ENCODE measurements at places on chromosomes 5 and 9.

GRCh38 chr9:122340161-122340560, 30.7 kb upstream of the PTGS1 start:
- DNase-seq, result no peak

GRCh38 chr9:33202018-33202417, 34.9 kb upstream of the B4GALT1 start:
- no peak for DNase-seq

GRCh38 chr5:154967421-154968024, 26.6 kb downstream of the MRPL22 start:
- DNase-seq, result no peak

DNA sequence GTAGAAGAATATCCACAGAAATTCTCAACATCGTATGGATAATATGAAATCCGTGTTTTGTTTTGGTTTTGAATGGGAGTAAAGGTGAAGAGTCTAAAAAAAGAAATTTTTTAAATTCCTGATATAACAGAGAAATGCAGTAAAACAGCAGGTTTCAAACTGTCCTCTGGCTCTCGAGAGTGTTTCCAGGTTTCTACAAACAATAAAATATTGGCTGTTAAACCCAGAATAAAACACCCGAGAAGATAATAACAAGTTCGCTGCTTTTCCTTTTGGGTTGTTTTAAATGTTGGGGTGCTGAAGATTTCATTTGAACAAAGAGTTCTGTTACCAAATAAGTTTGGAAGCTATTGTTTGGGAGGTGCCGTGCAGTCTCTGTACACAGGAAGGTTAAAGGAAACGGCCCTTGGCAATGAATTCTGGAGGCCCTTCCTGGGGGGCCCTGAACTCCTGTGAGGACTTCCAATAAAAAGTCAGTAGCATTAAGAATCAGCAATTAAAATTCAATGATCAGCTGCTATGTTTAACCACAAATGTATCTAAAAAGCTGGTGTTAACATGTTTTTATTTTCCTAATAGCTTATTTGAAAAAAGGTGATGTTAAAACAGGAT, 215.8 kb downstream of the TSSK1B start:
- no peak for DNase-seq

GRCh38 chr5:79685627-79686026, 4.0 kb upstream of the CMYA5 start:
- no peak for DNase-seq

GRCh38 chr5:94544875-94545547, 73.4 kb downstream of the KIAA0825 start:
- no peak for DNase-seq

DNA sequence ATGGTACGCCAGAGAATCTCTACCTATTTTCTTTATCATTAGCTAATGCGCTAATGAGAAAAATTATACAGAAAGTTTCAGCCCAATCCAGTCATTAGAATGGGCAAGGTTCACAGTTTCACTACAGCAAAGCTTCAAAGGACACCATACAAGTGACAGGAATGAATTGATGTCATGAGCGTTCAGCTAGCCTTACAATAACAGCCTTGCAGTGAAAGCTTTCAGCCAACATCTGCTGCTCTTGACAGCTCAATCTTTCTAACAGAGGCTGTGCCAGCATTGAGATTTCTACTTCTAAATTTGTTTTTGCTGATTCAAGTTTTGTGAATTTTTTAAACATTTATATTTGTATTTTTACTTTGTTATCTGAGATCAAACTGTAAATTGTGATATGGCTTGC, 302.4 kb upstream of the FAM174A start:
- no peak for DNase-seq

DNA sequence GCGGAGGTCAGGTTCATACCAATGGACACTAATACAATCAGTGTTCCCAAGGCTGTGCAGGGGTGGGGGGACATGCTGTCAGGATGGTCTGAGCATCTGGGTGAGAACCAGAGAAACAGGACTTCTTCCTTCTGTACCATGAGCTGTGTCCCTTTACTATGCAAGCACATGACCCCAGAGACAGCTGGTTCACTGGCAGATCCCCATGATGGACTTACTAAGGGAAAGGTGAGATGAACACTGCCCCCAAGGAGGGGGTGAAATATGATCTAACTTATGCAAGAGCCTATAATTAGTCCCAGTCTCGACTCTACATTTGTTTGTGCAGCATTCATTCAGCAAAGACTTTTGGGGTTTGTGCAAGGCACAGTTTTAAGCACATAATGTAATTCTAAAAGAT, 91.4 kb downstream of the LIFR start:
- peak; percentile 82 for DNase-seq

- peak; percentile 43 for DNase-seq
Measured at GRCh38 chr9:134335061-134335460, 8.8 kb downstream of the RXRA start.

DNA sequence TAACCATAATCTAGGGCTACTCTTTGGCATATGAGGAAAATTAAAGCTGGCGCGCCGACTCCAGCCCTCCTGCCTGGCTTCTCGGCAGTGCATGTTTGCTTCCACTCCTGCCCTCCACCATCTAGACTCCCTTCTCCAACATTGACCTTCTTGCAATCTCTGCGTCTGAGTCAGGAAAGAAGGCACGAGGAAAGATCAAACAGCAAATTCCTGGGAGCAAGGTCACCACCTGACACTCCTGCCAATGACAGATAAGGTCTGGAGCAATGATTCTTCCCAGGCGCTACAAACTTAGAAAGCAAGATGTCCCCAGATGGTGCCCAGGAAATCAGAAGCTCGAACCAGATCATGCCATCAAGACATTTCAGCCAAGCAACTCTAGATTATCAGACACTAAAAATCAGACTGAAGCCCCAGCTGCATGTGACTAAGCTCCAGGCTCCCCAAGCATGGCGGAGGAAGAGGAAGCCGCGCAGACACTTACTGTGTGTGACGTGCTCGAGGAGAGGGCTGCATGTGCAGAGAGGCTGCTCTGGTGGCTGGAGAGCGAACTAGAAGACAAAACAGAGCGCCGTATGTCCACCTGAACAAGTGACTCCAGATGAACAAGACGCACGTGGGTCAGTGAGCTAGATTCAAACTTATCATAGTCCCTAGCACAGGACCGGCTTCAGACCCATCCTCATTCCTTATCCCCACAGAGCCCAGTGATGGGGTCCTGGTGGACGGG, 115.3 kb downstream of the UBE2R2 start:
- no peak for DNase-seq

DNA sequence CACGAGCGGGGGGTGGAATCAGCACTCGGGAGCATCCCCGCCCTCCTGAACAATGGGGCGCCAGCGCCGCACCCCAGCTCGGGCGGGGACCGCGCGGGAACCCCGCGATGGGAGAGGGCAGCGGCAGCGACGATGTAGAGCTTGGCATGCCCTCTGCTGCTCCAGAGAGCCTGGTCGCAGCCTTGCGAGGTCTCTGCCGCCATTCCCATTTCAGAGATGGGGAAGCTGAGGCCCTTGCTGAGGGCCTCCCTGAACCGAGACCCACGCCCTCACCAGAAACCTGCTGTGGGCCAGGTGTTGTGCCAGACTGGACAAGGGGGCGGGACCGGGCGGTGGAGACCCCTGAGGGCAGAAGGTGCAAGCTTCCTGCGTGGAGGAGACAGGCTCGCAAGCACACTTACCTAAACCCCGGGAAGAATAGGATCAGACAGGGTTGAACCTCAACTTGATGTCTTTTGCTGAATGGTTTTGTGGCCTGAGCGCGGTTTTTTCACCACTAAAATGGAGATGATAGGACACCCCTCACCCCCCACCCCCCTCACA, 647 bp upstream of the MEGF9 start:
- no peak for DNase-seq

GRCh38 chr9:106920091-106920490, 57.1 kb downstream of the ZNF462 start:
- no peak for DNase-seq

DNA sequence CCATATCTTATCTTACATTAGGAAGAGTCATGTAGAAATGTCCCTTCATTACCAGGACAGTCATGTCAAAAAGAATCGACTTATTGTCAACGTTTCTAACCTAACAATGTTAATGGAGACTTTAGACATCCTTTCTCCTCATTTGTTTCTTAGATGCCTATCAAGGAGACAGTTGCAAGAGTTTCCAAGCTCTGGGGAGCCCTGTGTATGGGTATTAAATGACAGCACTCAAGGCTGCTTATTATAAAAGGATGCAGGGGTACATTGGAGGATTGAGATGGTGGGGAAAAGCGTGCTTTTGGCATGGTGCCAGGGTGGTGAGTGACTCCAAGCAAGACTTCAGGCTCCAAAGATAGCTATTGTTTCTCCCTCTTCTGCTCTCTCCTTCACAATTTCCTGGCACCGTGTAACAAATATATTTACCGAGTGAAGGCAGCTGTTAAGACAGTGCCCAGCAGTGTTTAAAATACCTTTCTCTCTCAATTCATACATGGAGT, 461.3 kb upstream of the CLINT1 start:
- no peak for DNase-seq

DNA sequence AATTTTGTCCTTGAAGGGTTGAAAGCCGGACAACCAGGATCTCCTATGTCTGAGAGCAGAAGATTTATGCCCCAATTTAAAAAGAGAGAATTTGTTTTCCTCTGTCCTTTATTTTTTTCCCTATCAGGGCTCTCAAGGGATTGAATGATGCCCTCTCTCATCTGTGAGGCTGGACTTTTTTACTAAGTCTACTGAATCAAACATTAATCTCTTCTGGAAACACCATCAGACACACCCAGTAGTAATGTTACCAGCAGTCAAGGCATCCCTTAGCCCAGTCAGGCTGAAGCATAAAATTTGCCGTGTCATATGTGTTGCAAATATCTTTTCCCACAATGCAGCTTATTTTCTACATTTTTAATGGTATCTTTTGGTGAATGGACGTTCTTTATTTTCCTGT, 1497.9 kb downstream of the MAT2B start:
- DNase-seq, result no peak

DNA sequence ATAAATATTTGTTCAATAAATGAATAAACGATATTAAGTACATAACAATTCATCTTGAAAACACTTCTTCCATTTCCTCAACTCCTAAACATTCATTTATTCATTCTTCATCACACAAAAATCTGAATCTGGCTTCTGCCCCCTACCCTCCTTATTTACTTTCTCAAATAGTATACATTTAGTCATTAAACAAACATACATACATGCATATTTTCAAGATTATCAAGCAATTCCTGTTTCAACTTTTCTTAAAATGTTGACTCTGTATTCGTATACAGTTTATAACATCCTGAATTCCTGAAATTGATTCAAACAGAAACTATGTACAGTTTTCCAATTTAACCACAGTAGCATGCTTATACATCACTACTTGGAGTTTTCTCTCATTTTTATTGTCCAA, 129.0 kb downstream of the MUSK start:
- no peak for DNase-seq

DNA sequence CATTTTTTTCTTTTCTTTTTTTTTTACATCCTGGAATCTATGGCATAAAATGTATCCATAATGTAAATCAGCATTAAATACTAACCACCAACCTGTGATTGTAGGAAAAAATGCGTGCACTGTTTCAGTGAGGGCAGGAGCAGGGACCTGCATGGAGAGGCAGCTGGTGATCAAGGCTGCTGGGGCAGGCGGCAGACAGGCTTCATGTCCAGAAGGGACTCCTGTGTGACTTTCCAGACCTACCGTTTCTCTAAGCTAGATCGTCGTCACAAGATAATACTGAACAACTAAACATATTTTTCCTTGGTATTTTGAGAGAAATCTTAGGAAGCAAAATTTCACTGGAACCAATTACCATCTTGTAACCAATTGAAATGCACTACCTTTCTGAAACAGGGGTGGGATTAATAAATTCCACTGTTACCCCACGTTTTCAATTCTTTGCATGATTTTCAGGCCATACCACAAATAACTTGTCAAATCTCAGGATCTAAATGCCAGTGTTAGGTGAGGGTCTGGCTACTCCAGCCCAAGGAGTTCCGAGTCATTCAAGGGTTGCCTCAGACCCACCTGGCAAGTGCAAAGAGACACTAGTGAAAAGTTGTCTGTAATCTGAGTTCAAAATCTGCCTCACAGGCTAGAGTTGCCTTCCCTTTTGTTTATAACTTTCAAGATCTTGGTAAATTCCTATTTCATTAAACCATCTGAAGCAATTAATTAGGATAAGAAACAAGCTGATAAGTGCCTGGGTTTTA, 198.2 kb downstream of the SEMA5A start:
- no peak for DNase-seq

DNA sequence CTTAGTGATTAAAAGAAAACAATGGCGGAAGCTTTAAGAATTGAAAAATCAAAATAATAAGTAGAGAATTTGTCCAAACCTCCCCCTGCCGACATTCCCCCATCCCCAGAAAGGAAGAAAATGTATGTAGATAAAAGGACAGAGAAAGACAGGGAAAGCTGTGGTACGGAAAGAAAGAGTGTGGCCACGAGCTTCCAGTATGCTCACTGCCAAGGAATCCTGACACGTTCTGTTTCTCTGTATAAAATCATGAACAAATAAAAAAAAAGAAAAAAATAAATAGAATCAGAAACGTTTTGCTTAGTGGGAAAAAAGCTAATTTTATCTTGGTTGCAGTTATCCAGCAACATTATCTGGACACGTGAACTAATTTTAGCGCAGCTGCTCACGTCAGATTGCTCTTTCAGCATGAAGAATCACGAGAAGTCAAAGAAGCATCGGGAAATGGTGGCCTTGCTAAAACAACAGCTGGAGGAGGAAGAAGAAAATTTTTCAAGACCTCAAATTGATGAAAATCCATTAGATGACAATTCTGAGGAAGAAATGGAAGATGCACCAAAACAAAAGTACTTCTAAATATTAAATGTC, 15.2 kb downstream of the DNAJC21 start:
- DNase-seq, result no peak

DNA sequence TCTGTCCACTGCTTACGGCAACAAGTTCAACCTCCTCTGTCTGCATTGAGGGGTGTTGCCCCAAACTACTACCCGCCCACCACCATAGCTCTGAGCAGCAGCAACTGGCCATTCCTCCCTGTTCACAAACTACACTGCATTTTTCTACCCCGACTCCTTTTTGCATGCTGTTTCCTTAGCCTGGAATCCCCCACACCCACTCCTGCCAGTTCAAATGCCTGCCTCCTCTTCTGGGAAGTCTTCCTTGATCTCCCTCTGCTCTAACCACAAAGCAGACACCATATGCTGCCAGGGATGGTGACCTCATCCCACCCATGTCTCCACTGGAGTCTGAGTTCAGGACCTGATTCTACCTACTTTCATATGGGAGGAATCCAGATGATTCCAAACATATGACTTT, 13.3 kb downstream of the ALDH1B1 start:
- DNase-seq, result no peak
